Spinal cord (tissue), 10 donors: ENCODE measurements at places on chromosomes 1 and 21. TPM values are rescaled to one million over a fixed set of nuclear protein-coding genes. Genes with fewer than 3 reads are reported as not detected.

- no peak for DNase-seq
- no peaks in the 10 kb centered on the region for H3K27me3 ChIP-seq
- no peak overlapping the region for H3K27ac ChIP-seq
- no peaks in the 10 kb centered on the region for H3K36me3 ChIP-seq
These were observed 73.8 kb downstream of the POU2F1 start for GRCh38 chr1:167294528-167294927.

GRCh38 chr1:43659212-43660166 lies 9.5 kb downstream of the KDM4A start:
- H3K27ac ChIP-seq = no peak overlapping the region
- peaks cover 90% of the 10 kb centered on the region for H3K36me3 ChIP-seq
- H3K4me1 ChIP-seq = no peaks in the 10 kb centered on the region
- no peaks in the 10 kb centered on the region for H3K27me3 ChIP-seq
- no peak overlapping the region for H3K4me3 ChIP-seq

GRCh38 chr1:91693557-91693956 lies 192.4 kb downstream of the TGFBR3 start:
- no peaks in the 10 kb centered on the region for H3K4me1 ChIP-seq
- H3K36me3 ChIP-seq = no peaks in the 10 kb centered on the region
- no peak overlapping the region for H3K27ac ChIP-seq
- no peak for DNase-seq
- H3K4me3 ChIP-seq = no peak overlapping the region

DNA sequence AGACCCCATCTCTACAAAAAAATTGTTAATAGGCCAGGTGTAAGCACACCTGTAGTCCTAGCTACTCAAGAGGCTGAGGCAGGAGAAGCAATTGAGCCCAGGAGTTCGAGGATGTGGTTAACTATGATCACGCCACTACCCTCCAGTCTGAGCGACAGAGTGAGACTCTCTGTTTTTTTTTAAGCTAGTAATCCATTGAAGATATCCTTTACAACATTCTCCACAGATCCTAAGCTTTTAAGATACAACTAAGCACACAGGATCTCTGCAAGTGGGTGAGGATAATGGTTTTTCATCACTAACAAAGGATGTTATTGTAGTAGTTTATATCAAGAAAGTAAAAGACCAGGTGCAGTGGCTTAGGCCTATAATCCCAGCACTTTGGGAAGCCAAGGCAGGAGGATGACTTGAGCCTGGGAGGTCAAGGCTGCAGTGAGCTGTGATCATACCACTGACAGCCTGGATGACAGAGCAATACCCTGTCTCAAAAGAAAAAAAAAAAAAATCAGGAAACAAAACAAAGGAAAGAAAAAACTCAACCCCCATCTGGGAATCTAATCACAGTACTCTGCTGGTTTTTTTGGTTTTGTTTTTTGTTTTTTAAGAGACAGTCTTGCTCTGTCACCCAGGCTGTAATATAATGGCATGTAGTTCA lies 166.1 kb downstream of the RERE start:
- no peaks in the 10 kb centered on the region for H3K36me3 ChIP-seq
- no peak overlapping the region for H3K27ac ChIP-seq
- no peak for DNase-seq
- H3K4me3 ChIP-seq = no peak overlapping the region

DNA sequence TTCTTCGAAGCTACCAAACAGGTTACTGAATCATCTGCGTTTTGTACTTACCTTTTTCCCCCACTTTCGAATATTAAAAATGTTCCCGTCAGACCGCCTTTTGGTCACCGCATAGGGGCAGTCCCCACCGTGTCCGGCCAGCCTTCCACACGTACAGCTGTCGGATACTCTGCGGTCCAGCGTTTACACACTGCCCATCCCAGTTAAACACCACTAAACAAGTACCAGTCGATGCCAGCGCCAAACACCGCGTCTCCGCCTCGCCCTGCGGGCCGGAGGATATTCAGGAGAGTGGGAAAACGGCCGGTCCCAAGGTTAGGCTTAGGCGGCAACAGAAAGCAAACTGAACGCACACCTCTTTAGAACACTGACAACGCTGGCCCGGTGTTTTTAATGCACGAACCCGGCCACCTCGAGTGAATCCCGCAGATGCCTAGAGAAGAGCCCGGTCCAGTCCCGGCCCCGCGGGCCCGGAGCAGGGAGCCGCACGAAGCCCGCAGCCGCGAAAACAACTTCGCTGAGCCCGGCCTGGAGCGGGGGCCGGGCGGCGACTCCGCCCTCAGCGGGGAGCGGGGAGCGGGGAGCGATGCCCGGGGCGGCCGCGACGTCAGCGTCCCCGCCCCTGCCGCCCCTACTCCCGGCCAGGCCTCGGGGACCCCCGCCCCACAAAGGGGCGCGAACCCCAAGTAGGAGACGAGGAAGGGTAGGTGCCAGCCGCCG lies 730 bp upstream of the PHF13 start:
- H3K36me3 ChIP-seq = peaks cover 9% of the 10 kb centered on the region
- DNase-seq = peak; percentile 41
- peak overlapping the region; percentile 93 for H3K27ac ChIP-seq

DNA sequence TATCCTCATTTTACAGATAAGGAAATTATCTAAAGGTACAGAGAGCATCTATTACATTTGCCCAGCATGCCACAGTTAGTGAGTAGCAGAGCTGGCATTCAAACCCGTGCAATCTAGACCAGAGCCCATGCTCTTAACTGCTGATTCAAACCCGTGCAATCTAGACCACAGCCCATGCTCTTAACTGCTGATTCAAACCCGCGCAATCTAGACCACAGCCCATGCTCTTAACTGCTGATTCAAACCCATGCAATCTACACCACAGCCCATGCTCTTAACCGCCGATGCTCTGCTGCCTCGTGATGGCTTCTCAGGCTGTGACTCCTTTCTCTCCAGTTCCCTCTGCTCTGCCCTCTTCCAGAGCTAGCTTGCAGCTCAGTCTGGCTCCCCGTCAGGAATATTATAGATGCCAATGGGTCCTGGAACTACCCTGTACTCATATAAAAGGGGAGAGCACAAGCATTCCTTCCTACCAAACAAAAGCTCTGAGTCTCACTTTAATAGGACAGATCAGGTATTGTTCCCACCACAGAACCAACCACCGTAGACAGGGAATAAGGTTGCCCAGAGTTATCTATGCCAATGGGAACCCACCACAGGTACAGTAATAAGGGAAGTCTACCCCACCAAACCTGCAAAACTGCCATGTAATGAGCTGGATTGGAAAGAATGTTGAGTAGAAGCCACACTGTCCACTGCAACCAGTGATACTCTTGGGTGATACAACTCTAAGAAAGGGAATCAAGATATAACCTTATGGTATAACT lies 78.4 kb downstream of the SMYD3 start:
- H3K36me3 ChIP-seq = no peaks in the 10 kb centered on the region
- H3K4me1 ChIP-seq = no peaks in the 10 kb centered on the region
- no peaks in the 10 kb centered on the region for H3K27me3 ChIP-seq
- no peak for DNase-seq

DNA sequence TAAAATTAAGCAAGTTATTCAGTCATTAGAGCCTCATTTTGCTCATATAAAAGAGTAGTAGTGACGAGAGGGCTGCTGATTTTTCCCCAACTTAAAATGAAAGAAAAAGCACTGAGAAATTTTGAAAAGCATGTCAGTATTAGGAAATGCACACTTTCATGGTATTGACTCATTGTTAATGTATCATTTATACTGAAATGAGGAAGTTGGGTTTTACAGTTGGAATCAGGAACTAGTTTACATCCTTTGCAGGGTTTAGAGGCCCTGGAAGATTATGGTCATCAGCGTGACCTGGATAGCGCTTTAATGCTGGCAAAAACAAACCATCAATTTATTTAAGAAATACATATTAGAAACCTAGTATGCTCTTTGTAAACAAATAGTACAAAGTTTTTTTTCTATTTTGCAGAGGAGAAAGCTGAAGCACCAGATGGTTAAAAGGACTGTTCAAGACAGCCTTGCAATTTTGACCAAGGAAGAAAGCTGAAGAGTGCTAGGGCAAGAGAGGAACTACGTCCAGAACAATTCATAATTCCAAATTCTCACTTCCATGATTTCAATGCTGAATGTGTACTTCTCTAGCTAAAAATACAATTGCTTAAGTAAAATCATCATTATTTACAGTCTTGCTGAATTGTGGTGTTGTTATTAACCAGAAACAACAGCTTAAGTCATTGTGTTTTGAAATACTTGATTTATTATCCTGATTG lies 94.8 kb upstream of the SGIP1 start:
- H3K27ac ChIP-seq = no peak overlapping the region
- no peaks in the 10 kb centered on the region for H3K27me3 ChIP-seq
- no peaks in the 10 kb centered on the region for H3K36me3 ChIP-seq
- H3K4me3 ChIP-seq = no peak overlapping the region
- no peak for DNase-seq
- H3K4me1 ChIP-seq = no peaks in the 10 kb centered on the region

DNA sequence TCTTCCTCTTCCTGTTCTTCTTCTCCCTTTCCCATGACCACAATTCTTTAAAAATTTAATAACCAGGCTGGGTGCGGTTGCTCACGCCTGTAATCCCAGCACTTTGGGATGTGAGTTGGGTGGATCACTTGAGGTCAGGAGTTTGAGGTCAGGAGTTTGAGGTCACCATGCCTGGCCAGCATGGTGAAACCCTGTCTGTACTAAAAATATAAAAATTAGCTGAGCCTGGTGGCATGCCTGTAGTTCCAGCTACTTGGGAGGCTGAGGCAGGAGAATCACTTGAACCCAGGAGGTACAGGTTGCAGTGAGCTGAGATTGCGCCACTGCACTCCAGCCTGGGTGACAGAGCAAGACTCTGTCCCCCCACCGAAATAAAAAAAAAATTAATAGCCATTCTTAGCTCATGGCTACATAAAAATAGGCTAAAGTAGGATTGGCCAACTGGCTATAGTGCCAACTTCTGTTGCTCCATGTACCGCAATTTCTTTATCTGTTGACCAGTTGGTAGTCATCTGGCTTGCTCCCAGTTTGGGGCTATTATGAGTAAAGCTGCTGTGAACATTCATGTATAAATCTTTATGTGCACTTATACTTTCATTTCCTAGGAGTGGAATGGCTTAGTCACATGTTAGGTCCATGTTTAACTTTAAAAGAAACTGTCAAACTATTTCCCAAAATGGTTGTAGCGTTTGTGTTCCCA lies 136.3 kb downstream of the PEX14 start:
- peaks cover 2% of the 10 kb centered on the region for H3K27me3 ChIP-seq
- H3K27ac ChIP-seq = no peak overlapping the region
- H3K4me3 ChIP-seq = no peak overlapping the region
- H3K36me3 ChIP-seq = peaks cover 2% of the 10 kb centered on the region
- peaks cover 15% of the 10 kb centered on the region for H3K4me1 ChIP-seq

DNA sequence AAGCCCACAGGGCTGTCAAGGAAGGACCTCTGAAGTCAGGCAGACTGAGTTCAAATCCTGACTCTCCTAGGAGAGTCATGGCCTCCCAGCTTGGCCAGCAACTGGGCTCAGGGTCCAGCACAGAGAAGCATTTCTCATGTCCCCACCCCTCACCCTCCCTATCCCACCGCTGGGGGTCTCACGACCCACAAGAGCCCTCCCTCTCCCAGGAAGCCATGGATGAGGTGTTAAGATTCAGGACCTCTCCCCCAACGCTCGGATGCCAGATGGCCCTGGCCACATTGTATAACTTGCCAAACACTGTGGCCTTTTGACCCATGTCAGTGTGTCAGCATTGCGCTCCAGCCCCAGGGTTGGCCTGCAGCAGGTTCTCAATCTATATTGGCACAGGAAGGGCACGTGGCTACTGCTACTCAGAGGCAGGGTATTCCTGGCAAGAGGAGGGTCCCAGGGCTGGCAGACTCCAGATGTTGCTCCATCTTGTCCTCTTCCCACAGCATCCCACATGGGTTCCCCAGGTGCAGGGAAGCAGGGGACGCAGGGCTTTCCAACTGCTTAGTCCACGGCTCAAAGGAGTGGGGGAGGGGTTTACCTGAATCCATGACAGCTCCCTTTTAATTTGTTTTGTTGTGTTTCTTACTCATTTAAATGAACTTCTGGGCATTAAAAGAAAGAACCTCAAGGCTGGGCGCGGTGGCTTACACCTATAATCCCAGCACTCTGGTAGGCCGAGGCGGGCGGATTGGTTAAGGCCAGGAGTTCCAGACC lies 10.5 kb downstream of the SLC2A1 start:
- H3K4me3 ChIP-seq = no peak overlapping the region
- peaks cover 77% of the 10 kb centered on the region for H3K4me1 ChIP-seq
- H3K27ac ChIP-seq = no peak overlapping the region
- no peak for DNase-seq
- peaks cover 9% of the 10 kb centered on the region for H3K36me3 ChIP-seq

DNA sequence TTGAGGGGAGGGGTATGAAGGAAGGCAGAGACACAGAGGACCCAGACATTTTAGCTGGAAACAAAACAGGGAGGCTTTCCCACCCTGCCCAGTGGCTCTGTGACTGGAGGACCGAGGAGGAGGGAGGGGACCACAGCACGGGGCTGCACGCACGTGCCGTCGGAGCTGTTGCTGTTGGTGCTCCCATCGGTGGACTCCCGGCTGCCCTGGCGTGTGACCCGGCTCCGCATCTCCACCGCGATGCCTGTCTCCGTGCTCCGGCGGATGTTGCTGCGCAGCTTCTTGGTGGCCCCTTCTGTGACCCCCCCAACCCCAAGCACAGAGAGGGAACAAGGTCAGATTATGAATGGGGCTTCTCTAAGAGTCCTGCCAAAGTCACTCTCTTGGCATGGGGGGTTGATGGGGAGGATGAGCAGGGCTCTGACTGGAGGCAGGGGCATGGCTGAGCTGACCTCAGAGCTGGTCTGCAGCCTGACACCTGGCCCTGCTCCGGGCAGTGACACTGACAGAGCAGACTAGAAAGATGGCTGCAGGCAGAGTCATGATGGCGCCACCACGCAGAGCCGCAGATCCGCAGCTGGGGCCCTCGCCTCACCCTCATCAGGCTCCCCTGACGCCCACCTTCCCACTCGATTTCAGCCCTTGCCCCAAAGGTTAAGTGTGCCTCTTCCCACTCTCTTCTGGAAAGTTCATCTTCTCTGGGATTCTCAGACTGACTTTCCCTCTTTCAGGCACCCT lies 29.6 kb downstream of the RIMS3 start:
- peaks cover 21% of the 10 kb centered on the region for H3K36me3 ChIP-seq
- no peak overlapping the region for H3K4me3 ChIP-seq
- no peaks in the 10 kb centered on the region for H3K27me3 ChIP-seq

DNA sequence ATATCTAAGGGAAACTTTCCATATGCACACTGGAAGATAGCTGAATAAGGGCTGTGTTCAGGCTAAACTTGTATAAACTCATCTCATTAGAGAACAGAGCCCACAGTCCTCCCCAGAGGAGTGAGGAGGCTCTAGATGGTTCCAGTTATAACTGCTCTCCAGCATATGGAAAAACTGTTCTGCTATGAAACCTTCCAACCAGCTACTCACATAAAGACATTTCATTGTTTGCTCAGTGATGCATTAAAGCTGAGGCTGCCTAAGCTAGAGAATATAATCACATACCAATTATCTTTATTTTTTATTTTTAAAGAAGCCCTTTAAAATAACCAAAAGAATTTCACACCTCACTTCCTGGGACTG lies 13.3 kb downstream of the AHCYL1 start:
- no peaks in the 10 kb centered on the region for H3K27me3 ChIP-seq
- H3K27ac ChIP-seq = peak overlapping the region; percentile 61
- no peak overlapping the region for H3K4me3 ChIP-seq
- peaks cover 18% of the 10 kb centered on the region for H3K4me1 ChIP-seq
- DNase-seq = no peak

The CLDN17 gene
- not detected for total RNA-seq

The TNNT2 gene
- total RNA-seq = 23.4 TPM
